Activated CD4-positive, alpha-beta T cell treated with anti-CD3 and anti-CD28 coated beads, Interleukin-2, amount 10 ng/mL, durations not matched to agents 7 days and 5 days (primary cell): ENCODE measurements at places on chromosomes 5 and 9.
A peak's percentile ranks its signal among the peaks of the same experiment; 100 is the strongest.

DNA sequence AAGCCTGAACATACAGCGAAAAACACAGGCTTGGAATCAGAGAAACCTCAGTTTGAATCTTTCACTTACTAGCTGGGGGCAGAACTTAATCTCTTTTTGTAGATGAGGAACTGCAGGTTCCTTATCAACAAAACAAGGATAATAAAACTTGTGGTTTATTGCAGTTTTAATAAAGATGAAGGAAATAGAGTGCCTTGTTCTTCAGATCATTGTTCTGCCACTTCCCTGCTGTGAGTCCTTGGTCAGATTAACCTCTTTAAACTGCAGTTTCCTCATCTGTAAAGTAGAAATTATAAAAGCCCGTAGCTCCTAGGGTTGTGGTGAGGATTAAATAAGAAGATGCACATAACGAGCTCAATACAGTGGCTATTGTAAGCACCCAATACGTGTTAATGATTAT, 57.4 kb downstream of the FEM1C start:
- DNase-seq: no peak

- DNase-seq: no peak
Measured at GRCh38 chr5:142884029-142884428, 113.9 kb downstream of the ARHGAP26 start.

DNA sequence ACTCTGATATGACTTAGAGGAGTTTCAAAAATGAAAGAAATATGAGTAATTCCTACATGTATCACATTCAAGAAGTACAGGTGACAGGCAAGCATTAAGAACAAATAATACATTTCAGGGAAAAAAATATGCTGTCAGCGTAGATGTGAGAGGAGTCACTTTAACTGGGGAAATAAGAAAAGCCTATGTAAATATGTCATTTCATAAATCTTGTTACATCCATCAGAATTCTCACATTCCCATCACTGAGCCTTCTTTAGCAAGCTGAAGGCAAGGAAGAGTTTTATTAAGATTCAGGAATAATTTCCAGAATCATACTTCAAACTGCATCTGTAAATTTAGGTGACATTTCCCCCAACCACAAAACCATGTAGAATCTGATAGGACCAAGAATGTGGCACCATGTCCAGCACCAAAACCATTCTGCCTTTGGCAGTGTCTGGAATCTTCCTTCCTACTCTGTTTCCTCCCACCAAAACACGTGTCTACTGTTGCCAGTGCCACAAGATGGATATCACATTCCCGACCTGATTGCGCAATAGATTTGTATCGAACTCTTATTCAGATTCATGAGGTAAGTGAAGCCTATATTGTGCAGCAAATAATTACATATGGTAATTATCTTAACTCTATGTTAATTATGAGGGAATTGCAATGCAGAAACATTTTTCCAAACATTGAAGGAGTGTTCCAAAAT, 690.9 kb downstream of the ISL1 start:
- DNase-seq: no peak

DNA sequence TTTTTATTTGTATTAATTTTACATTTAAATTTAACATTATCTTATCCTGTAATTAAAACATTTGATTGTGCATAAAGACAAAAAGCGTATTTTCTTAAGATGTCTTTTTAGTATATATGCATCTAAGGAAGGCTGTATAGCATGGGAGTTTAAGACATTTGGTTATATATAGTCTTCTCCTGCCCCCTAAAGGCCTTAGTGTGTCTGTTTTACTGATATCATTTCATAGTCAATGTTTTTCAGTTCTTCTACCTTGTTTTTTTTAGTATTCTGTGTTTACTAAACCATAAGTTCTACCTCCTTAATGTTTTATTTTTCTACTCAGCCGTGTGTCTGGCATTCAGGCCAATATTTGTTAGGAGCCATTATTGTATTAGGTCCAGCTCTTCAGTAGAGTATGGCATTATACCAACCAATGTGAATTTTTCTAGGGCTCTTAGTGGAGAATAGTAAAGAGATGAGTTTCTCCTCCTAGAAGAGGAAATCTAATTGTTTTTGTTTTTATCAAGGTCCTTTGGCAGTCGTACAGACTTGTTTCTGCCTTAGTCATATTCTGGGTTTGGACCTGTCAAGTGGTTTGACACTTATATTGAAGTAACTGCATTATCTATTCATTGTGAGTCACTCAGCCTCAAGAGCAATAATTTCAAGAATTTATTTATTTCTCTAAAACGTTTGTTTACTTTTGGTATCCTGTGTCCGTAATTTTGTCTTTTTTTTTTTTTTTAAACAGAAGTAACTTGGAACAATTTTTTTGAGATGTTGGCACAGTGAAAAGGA, 74.8 kb downstream of the SLF1 start:
- no peak for DNase-seq

DNA sequence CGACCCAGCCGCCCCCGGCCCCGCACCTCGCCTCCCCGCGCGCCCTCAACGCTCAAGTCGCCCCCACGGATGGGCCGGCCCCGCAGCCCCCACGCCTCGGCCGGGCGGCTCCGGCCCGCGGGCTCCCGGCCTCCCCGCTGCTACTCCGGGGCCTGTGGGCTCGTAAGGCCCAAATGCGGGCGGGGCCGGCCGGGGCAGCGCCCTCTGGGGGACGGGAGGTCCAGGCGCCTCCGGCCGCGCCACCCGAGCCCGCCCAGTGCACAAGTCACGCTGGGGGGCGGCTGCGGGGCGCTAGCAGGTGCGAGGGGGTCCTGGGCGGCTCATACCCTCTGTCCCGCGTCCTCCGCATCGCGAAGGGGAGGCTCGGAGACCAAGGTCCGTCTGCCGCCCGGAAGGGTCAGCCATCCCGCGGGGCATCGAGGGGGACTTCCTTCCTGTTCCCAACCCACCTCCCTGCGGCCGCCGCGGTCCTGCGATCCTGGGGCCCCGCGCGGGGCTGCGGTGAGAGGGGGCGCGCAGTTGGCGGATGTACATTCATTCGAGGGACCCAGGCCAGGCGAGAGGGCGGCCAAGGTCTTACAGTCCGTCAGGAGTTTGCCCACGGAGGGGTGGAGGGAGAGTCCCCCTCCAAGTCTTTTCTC, at the start of gene CIZ1:
Gene CIZ1, minus strand, starts transcription at position 167 of the 641 bp plus-strand sequence. CDS start 715 bp downstream, outside the sequence.
- peak; percentile 70 for DNase-seq

- DNase-seq: no peak
Measured at GRCh38 chr5:141356950-141357349, 2.1 kb downstream of the PCDHGA4 start.

GRCh38 chr5:107100121-107100520, 570.6 kb downstream of the EFNA5 start:
- DNase-seq: no peak

DNA sequence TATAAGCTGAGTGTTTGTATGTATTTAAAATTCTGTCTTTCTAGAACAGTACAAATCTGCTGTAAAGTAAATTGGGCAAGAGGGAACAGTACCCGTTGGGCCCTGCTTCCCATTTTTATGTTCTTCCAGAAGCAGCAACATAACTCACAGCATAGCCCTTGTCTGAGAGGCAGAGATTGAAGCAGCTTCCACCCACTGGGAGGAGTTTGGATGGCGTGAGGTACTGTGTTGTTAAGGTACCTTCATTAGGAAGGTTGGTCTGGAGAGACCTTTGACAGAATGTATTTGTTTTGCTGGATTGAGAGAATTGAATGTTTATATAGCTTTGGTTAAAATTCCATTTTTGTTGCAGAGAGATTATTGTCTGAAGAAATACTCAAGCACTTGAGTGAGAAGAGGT, 24.8 kb downstream of the RAI14 start:
- DNase-seq: no peak

DNA sequence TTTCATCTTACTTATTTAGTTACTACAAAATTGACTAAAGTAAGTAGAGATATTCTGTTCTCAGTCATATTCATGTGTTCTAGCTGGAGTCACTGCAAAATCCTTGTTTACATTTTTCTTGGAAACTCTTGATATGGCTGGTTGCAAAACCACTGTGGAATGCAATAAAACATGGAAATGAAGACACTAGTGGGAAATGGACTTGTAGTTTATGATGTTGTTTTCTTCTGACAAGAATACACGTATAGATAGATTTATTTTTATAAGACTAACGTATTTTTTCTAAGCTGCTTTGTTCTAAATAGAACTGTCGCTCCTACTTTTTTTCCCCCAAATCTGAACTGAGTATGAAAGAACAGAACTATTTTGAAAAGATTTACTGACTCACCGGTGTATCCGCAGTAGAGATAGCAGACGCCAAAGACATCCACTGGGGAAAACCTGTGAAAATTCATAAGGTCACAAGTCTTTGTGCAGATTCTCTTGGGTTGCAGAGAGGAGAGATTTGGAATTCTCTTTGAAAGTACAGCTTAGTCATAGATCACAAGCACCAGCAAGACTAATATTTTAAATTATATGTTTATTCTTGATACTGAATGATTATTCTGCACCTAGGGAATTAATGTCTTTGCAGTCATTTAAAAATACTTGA, 119.6 kb upstream of the TAF11L2 start:
- no peak for DNase-seq

GRCh38 chr9:9764821-9765220, 848.0 kb downstream of the PTPRD start:
- DNase-seq: no peak

DNA sequence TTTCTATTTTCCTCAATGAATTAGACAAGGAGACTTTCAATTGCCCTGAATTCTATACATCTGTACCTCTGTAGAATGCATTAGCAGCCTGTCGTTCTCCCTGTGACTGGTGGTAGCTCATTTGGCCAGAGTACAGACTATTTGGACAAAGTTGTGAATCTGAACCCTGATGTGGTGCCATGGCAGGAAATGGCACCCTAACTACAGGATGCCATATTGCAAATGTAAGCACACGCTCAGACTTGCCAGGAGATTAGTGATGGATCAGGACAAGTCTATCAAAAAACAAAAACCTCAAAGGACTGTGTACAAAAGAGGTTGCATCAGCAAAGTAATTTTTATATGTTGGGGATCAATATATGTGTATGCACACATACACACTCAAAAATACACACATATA, 58.3 kb downstream of the SVEP1 start:
- DNase-seq: no peak

GRCh38 chr5:83401122-83401731, 70.3 kb upstream of the VCAN start:
- DNase-seq: no peak

DNA sequence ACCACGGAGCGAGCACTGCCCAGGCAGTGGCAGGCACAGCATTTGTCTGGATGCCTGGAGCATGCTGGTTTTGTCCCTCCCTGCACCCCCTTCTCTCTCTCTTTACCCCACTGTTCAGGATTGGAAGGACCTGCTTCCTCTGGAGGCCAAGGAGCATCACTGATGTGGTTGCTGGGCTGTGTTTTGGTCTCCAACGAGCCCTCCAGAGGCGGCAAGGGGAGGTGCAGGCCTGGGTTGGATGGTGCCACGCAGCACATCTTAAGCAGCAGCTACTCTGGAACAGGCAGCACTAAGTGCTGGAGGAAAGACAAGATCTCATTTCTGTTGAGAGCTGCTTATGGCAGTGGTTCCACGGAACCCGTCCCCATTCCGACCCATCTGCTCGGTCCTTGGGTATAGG, 139.6 kb downstream of the CMYA5 start:
- DNase-seq: peak; percentile 15

GRCh38 chr9:88926781-88927505, 64.3 kb upstream of the S1PR3 start:
- no peak for DNase-seq

GRCh38 chr5:81151546-81151945, 81.6 kb upstream of the CKMT2 start:
- no peak for DNase-seq

- DNase-seq: no peak
Measured at GRCh38 chr5:138725818-138726416, 27.3 kb upstream of the CTNNA1 start.

- DNase-seq: no peak
Measured at GRCh38 chr5:35188031-35188457, 42.2 kb downstream of the PRLR start.

- no peak for DNase-seq
Measured at GRCh38 chr9:91530829-91531228, 107.2 kb upstream of the NFIL3 start.

DNA sequence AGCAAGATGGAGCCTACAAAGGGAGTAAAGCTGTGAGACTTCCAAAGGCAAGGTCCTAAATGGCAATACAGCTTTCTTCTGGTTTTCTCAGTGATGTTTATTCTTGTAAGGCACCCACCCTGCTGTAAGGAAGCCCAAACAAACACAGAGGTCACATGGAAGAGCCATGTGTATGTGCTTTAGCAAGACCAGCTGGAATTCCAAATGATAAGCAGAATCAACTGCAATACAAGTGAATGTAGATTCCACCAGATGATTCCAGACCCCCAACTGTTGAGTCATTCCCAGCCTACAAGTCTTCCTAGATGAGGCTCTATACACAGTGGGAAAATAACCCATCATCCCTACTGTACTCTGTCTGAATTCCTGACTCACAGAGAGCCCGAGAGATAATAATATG, 122.8 kb downstream of the DEPDC1B start:
- no peak for DNase-seq

DNA sequence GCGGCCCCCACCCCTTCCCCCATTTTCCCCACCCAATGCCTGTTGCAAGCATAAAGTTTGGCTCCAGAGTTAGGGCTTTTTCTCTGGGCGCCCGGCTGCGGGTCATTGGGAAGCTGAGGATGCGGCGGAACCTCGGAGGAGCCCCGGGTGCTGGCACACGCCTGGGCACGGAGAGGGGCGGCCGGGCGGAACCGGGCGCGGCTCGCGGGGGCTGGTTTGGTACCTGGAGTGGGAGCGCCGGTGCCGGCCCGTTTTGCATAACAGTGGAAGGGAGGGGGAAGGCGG, 1.2 kb downstream of the PPARGC1B start:
- no peak for DNase-seq

DNA sequence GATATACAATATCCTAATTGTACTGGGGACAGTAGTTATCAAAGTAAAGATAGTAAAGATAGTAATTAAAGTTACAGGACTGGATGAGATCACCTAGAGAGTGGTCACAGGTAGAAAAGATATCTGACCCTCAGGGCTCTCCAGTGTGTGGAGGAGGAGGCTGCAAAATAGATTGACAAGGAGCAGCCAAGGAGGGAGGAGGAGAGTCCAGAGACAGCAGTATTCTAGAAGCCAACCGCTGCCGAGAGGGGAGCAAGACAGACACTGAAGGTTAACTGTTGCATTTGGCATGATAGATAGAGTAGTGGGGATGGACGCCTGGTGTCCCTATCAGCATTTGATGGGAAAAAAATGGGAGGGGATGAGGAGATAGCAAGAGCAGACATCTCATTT, 17.0 kb upstream of the F2RL1 start:
- no peak for DNase-seq

DNA sequence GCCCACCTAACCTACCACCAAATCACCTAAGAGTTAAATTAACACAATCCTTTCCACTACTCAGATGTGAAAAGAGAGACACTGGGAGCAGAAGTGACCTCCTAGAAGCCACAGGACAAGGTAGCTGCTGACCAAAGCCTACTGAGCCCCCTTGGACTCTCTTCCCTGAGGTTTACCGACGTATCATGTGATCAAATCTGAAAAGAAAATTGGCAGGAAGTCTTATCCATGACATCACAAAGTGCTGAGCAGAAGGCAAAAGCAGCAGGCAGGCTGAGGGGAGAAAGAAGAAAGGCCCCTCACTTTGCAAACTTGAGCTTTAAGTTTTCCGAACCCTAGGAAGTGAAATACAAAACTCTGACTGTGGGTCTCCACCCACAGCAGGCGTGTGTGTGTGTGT, 11.1 kb downstream of the PRELID2 start:
- DNase-seq: no peak

GRCh38 chr5:28957450-28957849, 1919.1 kb upstream of the CDH9 start:
- no peak for DNase-seq

GRCh38 chr9:108755979-108756378, 99.8 kb downstream of the ACTL7B start:
- no peak for DNase-seq
